ENCODE measurements at places on chromosomes 16 and 17. TPM values are rescaled to one million over a fixed set of nuclear protein-coding genes. Genes with fewer than 3 reads are reported as not detected.

GRCh38 chr17:72169823-72170222, 49.0 kb downstream of the SOX9 start:
- no peak for DNase-seq

DNA sequence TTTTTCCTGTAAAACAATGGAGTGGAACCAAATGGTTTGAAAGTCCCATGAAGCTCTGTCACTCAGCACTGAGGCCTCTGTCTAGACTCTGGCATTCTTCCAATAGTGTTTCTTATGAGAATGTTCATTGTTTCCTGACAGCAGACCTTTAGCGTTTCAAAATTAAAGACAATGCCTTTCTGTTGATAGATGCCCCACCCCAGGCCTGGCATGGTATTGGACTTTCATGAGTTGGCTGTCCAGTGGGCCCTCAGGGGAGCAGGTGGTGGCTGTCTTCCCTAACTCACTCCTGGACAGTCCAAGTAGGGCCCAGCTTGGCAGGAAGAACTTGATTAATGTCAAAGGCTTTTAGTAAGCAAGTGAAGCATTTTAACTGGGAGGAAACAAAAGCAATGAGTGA, 186.5 kb upstream of the CCL2 start:
- DNase-seq: no peak

GRCh38 chr17:80124351-80124981, 22.5 kb downstream of the EIF4A3 start:
- no peak for DNase-seq

GRCh38 chr17:79609049-79609589, 1.7 kb downstream of the RBFOX3 start:
- DNase-seq: no peak

Gene DNAI2
- not detected for total RNA-seq

Gene MT1A
- 9.4 TPM for total RNA-seq

Gene CBFA2T3
- total RNA-seq: not detected

Gene C1QTNF8
- not detected for total RNA-seq
